ENCODE measurements at places on chromosomes 6 and 20. TPM values are rescaled to one million over a fixed set of nuclear protein-coding genes. Genes with fewer than 3 reads are reported as not detected.

The PCK1 gene
- not detected for total RNA-seq

The LPA gene
- total RNA-seq = not detected

The GINS1 gene
- 5.4 TPM for total RNA-seq

The POU3F2 gene
- not detected for total RNA-seq

The OLIG3 gene
- not detected for total RNA-seq

The COQ3 gene
- 5.6 TPM for total RNA-seq

The WFDC5 gene
- not detected for total RNA-seq

The SIRPB2 gene
- not detected for total RNA-seq

DNA sequence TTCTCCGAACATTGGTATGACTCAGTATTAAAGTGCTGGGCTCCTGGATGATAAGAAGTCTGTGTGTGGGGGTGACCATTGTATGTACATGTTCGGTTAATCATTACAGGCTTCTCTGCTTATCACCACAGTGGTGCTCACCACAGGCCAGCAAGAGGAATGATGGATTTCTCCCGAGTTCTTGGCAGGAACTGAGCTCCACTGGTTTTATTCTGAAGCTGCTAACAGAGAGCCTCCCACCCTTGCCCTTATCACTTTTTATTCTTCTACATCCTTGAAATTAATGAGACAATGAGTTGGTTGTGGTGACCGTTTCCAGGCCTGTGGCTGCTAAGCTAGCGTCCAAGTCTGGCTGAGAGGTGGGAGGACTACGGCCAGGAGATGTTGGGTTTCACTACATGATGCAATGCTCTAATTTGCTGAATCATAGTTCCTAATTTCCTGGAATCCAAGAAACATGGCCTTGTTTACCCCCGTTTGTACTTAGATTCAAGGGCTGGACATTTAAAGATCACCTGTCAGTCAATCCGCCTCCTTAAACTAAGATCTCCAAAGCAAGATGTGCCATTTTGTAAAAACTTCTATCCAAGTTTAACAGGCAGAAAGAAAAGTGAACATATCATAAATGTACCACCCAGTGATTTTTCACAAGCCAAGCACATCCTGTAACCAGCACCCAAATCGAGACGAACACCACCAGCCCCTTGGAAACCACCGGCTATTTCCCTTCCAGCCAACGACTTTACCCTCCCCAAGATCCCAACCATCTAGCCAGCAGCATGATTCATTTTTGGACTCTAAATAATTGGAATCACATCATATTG is 172.5 kb downstream of the FOXA2 start:
- no peak for DNase-seq

GRCh38 chr6:91447081-91447480 is 860.2 kb upstream of the MAP3K7 start:
- no peak for DNase-seq

GRCh38 chr20:46132705-46133120 is 14.6 kb downstream of the CD40 start:
- DNase-seq = peak; percentile 66

GRCh38 chr20:3390759-3391425 is 16.6 kb downstream of the DNAAF9 start:
- DNase-seq = no peak

DNA sequence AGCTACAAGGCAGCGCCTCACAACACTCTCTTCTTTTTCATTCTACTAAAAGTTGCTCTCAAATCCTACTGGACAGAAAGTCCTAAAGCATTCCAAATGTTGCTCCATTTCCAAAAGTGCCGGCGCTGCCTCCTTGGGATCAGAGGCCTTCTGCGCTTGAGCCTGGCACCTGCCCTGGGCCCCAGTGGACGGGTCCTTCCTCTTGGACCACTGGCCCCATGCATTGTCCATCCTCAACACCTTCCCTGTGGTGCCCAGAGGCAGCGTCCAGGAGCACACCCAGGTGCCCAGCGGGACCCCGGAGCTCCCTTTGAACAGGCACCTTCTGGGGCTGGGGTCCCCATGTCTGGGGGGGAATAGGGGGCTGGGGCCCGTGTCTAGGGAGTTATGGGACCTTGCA is 205.2 kb downstream of the ERMARD start:
- DNase-seq = no peak

- no peak for DNase-seq
Measured at GRCh38 chr6:155314773-155315515, 660 bp upstream of the TFB1M start.

DNA sequence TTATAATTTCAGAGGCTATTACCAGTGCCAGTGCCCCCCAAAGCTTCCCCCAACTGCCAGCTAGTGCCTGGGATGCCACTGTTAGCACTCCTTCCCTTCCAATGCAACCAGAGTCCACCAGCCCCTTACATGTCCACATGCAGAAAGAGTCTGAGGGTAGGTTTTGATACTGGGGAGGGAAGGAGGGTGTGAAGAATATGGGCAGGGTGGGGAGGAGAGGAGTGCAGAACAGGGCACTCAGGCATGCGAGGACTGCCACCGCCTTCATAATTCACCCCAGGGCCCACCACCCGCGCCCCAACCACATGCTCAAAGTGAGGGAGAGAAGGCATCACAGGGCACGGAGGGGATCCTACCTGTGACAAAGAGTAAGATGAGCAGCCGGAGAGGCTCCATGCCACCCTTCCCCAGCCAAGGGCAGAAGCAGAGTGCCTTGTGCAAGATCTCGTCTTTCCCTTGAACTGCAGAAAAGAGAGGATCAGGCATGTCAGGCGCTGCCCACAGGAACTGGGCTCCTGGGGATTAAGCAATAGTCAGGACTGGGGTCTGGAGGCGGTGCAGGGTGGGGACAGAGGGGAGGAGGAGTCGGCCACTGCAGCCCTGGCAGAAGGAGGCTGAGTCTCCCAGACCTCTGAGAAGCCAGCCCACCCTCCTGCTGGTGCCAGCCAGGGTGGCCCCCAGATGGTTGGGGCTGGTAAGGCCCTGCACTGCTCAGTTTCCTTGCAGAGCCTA is at the start of gene TREM2:
TSS of gene TREM2 (minus strand) at position 430 of the 732 bp plus-strand sequence. CDS start at position 396, 34 bp downstream.
- no peak for DNase-seq

DNA sequence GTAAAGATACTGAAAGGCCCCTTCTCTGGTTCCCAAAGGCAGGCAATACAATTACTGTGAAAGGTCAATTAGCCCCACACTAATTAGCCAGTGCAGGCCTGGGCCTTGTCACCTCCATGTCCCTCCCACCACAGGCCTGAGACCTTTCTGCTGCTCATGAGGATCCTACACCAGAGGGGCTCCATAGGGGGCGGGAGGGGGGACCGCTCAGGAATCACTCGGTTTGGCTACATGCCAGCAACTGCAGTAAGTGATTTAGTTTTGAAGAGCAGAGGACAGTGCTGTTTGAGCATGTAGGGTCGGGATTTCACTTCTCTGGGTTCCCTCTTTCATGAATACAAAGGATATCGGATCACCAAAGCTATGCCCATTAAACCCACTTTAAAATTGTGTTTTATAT is 455.6 kb downstream of the PRKN start:
- DNase-seq = no peak

GRCh38 chr6:118514689-118515088 is 33.4 kb upstream of the PLN start:
- no peak for DNase-seq
